ENCODE measurements at places on chromosomes 3 and 15.

DNA sequence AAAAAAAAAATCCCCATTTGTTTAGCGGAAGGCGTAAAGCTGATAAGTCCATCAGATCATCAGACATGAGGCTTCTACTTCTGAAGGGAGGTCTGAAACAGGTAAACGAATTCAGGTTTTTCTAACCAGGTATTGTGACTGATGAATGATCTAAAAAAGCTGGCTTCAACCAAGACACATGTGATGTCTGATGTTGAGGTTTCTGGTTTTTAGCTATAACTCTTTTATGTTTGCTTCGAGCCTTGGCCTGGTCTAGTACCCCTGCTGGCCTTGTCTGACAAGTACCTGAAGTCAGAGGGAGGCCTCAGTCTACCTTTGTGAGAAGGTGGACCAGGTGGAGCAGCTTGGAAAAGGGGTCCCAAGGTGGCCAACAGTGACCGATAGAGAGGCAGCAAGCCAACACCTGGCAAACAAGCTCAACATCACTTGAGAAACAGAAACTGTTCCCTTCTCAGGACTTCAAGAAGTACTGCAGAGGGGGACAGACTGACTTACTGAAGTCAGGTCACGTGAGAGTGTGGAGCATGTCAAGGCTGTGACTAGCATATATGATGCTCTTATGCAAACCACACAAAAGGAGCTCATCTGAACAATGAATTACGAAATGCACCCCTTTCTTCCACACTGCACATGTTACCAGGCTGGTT is 33.0 kb upstream of the CA12 start:
- DNase-seq, result no peak

DNA sequence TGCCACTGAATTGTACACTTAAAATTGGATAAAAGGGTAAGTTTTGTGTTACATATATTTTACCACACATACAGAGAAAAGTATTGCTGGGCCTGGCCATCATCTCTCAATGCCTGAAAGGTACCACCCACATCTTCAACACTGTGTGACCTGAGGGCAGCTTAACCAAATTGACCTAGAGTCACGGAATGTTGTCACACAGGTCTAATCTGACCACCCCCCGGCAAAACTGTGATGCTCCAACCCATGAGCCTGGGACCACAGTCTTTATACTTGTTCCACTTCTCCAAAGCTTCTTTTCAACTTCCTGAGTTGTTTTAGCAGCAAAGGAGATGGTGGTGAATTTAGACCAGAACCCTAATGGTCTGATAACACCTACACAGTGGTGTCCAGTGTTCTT is 210.3 kb upstream of the TPM1 start:
- no peak for DNase-seq

GRCh38 chr15:77096138-77096537 is 25.2 kb upstream of the TSPAN3 start:
- no peak for DNase-seq

DNA sequence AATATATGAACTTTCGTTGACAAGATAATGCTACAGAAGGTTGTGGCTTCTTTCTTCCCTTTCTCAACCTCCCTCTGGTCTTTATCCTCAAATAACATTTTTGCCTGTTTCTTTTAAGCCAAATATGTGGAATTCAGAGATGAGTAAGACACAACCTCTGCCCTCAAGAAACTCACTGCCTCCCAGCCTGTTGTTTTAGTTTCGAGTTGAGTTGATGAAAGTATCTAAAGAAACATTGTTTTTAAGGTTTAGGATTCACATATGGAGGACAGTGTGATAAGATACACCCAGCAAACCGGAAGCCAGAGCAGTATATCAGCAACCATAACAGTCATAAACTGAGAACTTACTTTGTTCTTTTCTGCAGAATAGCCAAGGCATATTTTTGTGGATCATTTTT is 218.6 kb downstream of the THSD4 start:
- peak; percentile 70 for DNase-seq

DNA sequence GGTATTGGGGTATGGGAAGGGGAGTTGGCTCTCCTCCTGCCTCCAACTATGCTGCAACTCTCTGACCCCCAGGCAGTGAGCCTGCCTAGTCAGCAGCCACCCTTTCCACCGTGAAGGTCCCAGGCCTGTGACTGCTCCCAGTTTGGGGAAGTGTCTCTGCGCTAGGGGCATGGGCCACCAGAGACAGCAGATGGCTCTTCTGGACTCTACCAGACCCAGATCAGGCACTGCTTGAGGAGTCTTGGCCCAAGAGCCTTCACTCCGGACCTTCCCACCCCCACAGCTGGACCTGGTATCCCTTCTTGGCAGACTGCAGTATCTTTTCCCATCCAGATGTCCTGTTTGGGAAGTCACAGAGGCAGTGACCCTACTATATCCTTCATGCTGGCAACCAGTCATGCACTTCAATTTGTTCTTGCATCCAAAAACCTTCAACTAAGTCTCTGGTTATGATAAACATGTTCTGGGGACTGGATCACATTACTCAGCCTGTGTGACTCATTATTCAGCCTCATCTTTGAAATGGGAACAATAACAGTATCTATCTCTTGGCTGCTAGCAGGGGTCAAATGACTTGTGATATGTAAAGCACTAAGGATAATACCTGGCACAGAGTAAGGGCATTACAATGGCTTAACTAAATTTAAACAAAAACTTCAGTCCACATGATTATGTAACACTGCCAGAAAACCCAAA is 62.7 kb downstream of the POMGNT2 start:
- DNase-seq, result peak; percentile 14

- DNase-seq, result no peak
These were observed 150.0 kb downstream of the MCTP2 start for GRCh38 chr15:94381384-94381783.

- DNase-seq, result no peak
These were observed 635.3 kb downstream of the EDEM1 start for GRCh38 chr3:5822843-5823242.

DNA sequence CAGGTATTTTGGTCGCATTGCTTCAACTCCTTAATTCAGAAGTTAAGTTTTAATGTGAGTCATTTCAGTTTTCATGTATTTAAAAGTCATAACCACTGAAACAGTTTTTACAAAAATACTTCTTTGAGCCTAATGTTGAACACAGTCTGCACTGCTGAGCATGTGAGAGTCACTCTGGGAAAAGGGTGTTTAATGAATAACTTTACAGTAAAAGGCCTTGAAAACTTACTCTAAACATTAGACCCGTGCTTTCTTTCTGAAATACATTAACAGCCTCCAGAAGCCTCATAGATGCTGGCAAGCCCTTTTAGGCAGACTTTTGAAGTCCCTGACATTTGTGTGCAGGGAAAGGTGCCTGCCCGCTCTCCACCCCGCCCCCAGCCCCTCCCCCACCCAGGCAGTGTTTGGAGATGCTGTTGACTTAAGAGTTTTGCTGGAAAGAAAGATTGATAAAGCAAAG is 68.9 kb upstream of the NR2F2 start:
- DNase-seq, result no peak
